Stimulated activated CD8-positive, alpha-beta memory T cell treated with anti-CD3 and anti-CD28 coated beads, Interleukin-2, amount 100 ng/mL, for 1 hour (primary cell): ENCODE measurements at places on chromosomes 2 and 18.
A peak's percentile ranks its signal among the peaks of the same experiment; 100 is the strongest.

DNA sequence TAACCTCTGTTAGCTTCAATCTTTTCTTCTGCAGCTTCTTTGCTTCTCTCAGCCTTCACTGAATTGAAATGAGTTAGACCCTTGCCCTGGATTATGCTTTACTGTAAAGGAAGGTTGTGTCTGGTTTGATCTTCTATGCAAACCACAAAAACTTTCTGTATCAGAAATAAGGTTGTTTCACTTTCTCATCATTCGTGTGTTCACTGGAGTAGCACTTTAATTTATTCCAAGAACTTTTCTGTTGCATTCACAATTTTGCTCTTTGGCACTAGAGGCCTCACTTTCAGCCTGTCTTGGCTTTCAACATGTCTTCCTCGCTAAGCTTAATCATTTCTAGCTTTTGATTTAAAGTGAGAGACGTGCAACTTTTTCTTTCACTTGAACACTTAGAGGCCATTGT lies 365.3 kb downstream of the TDRD15 start:
- no peak for DNase-seq

GRCh38 chr2:232633413-232634205 lies at the start of gene EFHD1:
EFHD1 (plus strand) TSS chr2:232633604; CDS start chr2:232633705, 101 bp downstream.
- DNase-seq = peak; percentile 18

DNA sequence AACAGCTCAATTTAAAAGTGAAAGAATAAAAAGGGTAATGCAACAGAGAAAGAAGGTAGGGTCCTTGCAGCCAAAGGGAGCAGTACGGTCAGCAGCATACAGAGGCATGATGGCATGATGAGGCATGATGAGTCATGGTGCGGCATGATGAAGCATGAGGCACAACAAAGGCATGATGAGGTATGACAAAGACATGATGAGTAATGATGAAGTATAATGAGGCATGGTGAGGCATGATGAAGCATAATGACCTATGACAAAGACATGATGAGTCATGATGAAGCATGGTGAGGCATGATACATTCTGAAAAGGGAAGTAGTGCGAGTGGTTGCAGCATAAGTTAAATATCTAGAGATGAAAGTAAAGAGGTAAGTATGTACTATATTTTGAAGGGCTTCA lies 673.2 kb downstream of the TMEM182 start:
- no peak for DNase-seq

GRCh38 chr2:65344689-65345088 lies 87.7 kb downstream of the SPRED2 start:
- no peak for DNase-seq

DNA sequence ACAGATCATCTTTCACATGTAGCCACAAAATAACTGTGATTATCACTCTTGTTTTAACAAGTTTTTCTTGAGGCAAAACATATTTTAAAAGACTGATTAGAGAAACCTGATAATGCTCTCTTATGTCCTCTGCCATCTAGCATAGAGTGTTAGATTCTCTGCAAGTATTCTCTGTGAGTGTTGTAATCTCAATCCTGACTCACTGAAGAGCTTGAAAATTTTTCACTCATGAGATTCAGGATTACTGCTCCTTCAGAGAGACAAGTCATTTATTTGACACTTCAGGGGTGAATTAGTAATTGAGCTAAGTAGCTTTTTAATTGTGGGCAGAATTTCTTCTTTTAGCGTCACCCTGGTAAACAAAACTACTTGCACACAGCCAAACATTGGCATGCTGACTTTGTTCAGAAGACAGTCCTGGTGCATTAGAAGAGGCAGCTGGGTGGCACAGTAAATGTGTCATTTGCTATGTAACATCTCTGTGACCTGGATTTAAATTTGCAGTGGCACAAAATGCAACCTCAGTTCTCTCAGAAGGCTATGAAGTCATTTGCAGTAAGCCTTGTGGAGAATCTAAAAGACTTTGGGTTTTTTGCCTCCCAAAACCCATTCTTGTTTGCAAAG lies 172.9 kb downstream of the LRP1B start:
- DNase-seq = no peak

GRCh38 chr18:37322492-37323035 lies 243.0 kb downstream of the CELF4 start:
- DNase-seq = no peak

GRCh38 chr2:58484221-58484620 lies 243.1 kb upstream of the FANCL start:
- DNase-seq = no peak
